ENCODE measurements at places on chromosomes 5 and 9.

- DNase-seq: peak; percentile 65
Observed at GRCh38 chr9:32644698-32645097, 9.2 kb upstream of the TAF1L start.

GRCh38 chr5:4068171-4068570 lies 472.5 kb downstream of the IRX1 start:
- no peak for DNase-seq

DNA sequence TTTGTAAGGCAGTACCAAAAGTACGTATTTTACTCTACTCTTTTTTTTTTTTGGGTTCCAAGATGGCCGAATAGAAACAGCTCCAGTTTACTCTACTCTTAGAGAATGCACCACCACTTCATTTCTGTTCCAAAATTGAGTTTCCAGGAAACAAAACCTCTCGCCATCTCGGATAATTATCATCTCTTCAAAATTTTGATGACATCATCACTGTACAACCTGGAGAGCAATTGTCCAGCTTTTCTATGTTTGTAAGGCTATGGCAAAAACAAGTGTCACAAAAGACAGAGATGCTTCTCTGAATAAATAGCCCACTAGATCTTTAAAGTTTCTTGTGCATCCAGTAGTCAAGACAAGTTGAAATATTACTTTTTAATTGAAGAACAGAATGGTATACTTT lies 1631.9 kb upstream of the CDH6 start:
- no peak for DNase-seq

DNA sequence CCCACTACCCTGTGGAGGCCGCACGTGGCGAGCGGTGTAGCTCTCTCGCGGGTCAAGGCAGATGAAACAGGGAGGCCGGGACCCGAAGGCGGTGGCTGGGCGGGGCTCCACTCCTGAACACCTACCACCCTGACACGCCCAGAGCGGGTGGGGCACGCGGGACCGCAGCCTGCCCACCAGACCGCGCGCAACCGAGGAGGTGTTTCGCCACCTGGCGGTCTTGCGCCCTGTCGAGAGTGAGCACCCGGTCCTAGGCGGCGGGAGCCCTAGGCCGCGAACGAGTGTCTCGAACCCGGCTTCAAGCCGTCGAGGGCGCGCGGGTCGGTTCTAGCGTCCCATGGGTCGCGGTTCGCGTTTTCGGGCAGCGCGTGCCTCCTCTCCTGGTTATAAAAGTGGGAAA lies 2.2 kb upstream of the EXOSC3 start:
- no peak for DNase-seq

DNA sequence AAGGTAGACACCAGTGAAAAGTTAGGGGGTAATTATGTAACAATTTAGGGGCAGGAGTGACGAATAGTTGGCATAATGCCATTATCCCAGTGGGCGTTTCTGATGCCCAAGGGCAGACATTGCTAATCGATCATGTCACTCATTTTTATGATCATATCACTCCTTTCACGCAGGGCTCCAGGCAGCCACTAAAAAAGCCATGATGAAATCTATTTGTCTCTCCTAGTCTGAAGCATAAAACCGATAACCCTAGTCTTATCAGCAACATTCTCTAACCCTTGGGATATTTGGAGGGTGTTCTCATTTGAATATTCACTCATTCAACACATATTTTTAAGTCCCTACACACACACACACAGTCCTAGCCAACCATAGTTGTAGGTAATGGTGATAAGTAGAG lies 114.9 kb downstream of the NMUR2 start:
- no peak for DNase-seq

DNA sequence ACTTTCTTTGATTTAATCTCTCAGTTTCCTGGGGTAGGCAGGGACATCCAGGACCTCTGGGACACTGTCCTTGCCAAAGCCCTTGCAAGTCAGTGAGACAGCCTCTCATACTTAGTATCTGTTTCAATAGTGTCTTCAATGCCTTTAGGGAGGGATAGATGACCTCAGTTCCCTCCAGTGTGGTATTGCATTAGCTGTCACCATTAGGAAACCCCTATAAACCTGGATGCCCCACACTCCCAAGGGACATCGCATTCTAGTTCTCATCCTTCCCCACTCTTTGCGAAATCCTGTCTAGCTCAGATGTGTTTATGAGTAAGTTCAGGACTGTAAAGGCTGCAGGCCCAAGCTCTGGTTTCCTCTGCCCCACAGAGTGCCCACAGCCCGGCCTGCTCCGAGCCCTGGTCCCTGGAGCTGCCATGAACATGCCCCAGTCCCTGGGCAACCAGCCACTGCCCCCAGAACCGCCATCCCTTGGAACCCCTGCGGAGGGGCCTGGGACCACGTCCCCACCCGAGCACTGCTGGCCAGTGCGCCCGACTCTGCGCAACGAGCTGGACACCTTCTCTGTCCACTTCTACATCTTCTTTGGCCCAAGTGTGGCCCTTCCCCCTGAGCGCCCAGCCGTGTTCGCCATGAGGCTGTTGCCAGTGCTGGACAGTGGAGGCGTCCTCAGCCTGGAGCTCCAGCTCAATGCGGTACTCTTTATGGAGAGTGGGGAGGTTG lies 13.2 kb downstream of the TMEM8B start:
- DNase-seq: no peak

- DNase-seq: no peak
Observed at GRCh38 chr9:100066539-100066938, 32.3 kb downstream of the ERP44 start.

- no peak for DNase-seq
Observed at GRCh38 chr5:3220638-3221288, 374.9 kb upstream of the IRX1 start.

DNA sequence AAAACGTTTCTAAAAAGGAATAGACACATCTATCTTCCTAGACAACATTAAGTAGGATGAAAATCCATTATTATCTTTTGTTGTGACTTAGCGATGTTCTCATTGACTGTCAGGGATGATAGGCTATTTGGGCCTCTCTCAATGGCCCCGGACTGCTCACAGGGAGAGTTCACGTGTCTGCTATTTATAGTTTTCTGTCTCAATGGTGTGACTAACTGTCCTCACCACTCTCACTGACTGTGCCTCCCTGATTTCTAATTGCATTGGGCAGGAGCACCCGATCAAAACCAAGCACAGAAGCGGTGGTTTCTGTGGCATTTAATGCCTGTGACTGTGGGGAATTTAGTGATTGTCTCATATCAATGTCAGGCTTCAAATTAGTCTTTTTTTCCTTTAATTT lies 286.7 kb upstream of the KLF9 start:
- no peak for DNase-seq

GRCh38 chr5:179377421-179378115 lies 32.3 kb upstream of the ADAMTS2 start:
- DNase-seq: no peak

- DNase-seq: no peak
Observed at GRCh38 chr5:178505639-178506407, 84.4 kb downstream of the COL23A1 start.

DNA sequence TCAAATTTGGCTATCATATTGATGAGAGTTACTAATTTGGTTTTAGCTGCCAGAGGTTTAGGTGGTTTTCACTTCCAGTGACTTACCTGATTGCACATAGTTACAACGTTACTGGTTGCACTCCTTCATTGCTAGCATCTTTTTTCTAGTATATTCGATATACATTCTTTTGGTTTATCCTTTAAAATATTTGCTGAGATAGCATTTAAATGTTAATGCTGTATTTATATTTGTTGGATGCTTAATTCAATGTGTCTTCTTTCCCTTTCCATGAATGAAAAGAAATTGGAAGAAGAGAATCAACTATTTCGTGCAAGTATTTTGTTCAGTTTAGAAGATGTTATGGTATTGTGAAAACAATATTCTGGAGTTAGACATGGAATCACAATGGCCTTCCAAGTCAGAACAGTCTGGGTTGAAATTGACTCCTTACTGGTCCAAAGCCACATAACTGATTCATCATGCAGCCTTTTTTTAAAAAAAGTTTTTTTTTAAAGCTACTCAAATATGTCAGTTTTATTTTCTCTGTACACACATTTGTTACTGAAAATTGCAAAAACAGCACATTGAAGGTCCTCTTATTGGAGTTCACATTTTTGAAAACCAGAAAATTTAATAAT lies 2.2 kb downstream of the SPIN1 start:
- DNase-seq: no peak

DNA sequence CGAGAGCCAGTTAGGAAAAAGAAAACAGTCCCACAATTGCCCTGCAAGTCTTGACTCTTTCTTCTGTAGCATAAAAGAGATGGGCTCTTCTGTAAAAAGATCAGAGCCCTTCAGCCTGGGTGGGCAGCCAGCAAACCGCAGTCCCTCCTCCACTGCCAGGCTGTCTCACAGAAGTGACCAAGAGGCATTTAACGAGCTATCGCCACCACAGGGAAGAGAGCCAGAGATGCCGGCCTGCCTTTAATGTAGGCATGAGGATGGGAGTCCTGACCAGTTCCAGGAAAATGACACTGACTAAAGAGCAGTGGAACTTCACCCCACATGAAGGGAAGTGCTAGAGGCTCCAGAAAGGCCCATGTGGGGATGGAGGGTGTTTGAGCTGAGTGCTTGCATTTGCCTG lies 264.6 kb downstream of the NDUFS4 start:
- no peak for DNase-seq

- DNase-seq: no peak
Observed at GRCh38 chr5:59542851-59543820, 350.4 kb downstream of the PDE4D start.

GRCh38 chr9:32378496-32378895 lies 5.9 kb upstream of the ACO1 start:
- DNase-seq: no peak

- DNase-seq: peak; percentile 12
Observed at GRCh38 chr5:52786949-52787599, 642 bp upstream of the ITGA1 start.

DNA sequence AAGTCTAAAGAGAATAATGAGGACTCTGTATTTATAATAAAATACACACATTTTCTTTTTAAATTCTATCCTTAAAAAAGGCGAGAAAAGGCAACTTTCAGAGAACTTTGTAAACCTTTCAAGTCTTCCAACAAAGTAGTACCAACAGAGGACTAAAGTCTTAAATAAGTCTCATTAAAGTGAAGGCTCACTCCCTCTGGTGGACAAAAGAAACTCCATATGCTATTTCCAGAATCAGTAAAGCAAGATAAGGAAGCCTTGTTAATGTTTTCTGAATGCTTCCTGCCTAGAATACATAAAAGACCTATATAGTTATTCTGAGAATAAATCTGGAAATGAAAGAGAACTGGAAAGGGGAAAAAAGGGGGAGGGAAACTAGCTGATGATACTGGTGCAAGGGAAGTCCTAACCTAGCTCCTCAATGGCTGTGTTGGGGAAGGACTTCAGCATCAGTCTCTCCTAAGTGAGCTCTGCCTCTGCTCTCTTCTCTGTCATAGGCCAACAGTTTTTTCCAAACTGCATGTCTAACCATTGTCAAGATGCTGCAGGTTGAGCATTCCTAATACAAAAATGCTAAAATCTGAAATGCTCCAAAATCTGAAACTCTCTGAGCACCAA lies 7.2 kb downstream of the HMGCS1 start:
- no peak for DNase-seq

DNA sequence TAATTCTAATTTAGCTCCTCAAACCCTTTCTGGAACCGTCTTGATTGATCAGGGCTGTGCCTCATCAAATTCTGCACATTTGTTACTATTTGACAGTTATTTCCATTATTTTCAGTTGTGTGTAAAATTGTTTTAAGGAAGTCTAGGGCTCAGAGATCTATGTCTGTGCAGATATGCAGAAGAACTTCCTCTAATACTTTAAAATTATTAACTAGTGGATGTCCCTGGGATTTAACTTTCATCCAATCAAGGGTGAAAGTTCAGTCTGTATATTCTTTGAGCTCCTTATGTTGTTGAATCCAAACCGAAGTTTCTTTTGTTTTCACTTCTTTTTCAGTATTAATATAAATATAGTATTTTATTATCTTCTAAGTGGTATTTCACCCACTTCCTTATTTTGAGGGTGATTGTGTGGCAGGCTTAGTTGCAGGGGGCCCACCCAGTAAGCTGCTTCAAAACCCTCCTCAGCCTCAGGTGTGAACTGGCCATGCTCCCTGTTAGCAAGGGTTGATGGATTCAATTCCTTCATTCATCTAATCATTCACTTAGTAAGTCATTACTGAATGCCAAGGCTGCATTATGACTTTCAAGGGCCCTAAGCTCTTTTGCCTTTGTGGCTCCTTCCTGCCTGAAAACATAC lies 2.1 kb upstream of the CAMLG start:
- DNase-seq: no peak

DNA sequence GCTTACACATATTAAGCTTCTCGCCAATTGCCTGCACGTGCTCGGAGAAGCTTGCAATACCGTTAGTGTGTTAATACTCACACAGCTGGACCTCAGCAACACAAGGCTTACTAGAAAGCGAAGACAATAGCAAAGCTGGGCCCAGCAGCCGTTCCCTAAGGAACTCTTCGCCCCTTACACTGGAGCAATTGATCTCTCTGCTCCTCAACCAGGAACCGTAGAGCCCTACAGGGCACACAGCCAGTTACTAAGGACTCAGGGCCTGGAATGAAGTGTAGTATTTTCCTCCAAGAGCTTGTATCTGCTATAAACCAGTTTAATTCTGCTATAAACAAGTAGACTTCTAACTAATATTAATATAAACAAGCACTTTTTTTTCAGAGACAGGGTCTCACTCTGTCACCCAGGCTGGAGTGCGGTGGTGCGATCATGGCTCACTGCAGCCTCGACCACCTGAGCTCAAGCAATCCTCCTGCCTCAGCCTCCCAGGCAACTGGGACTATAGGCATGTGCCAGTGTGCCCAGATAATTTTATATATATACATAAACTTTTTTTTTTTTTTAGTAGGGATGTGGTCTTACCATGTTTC lies 67.0 kb upstream of the SIMC1 start:
- DNase-seq: no peak

DNA sequence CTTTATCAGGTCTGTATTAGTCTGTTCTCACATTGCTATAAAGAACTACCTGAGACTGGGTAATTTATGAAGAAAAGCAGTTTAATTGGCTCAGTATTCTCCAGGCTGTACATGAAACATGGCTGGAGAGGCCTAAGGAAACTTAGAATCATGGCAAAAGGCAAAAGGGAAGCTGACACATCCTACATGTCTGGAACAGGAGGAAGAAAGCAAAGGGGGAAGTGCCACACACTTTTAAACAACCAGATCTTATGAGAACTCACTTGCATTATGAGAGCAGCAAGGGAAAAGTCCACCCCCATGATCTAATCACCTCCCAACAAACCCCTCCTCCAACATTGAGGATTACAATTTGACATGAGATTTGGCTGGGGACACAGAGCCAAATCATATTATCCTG lies 132.1 kb downstream of the PCSK1 start:
- DNase-seq: no peak

DNA sequence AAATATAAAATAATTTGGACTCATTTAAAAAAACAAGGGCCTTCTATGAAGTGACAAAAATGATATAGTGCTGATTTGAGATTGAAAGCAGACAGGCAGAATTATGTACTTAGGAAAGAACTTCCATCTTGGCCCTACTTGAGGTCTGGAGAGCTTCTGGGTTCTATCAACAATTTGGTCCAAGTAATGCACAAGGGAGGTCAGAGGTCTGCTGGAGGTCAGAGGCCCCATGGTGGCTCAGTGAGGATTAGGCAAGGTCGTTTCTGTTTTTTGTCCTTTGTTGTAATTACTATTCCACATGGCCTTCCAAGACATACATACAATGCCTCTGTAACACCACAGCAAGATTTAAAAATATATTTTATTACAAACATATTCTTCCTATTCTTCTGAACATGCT lies 37.2 kb downstream of the NUDT12 start:
- DNase-seq: no peak

- DNase-seq: no peak
Observed at GRCh38 chr5:179152144-179152895, 92.1 kb downstream of the ZNF354C start.

All from epithelial cell of prostate (primary cell).